Stimulated activated CD4-positive, alpha-beta T cell treated with anti-CD3 and anti-CD28 coated beads, Interleukin-2, amount 100 ng/mL, for 4 hours (primary cell): ENCODE measurements at places on chromosomes 6 and 20.

DNA sequence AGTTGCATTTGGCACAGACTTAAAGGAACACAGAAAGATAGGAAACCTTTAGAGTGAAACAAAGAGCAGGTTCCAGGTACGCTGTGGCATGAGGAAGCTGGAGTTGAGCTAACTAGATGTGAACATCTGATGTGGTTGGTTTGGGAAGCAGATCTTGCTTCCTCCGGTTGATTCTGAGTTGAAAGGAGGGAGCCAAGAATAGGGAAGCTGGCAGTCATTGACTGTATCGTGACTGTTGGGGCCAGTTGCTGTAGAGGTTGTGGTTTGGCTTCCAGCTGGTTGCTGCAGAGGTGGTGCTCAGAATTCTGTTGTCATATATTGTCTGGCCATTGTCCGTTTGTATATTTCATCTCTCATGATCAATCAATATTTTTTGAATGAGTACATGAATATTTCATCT lies 325.9 kb downstream of the PLCB1 start:
- no peak for DNase-seq

GRCh38 chr6:159099276-159099675 lies 54.5 kb upstream of the TAGAP start:
- DNase-seq: no peak

- no peak for DNase-seq
These were observed 37.8 kb upstream of the EYA4 start for GRCh38 chr6:133203344-133203697.

DNA sequence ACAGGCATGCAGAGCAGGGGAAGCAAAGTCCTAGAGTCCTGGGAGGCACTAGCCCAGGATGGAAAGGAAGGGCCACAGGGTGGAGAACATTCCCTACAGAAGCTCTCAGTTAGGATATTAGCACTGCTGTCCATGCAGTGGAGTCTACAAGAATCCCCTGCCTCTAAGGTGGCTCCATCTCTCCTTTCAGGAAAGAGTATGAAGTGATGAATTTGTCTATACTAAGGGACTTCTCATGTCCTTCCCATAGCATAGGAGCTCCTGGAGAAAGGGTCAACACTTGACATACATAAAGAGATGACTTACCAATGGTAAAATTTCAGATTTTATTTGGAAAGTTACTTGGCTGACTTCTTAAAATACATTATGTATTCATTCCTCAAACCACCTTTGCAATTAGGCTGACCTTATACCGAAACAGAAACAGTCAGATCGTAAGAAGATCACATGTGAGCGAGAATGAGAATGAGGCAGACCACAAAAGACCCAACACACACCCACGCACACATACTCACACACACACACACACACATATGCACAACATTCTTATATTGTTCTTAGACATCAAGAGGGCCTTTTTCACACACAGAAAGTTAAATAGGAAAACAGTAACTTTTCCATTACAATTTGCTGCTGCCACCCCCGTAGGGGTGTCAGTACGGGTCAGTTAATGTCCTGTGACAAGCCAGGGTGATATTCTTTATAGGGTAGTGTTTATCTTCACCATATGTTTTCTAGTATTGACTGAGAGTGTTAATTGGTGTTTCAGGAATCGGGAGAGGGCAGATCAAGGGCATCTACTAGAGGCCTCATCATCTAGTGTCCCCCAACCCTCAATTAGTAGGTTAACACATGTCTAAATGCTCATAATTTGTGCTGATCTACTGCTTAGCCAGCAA lies 159.4 kb downstream of the FAXC start:
- DNase-seq: no peak

- DNase-seq: no peak
These were observed 29.6 kb upstream of the SENP6 start for GRCh38 chr6:75572072-75572471.

DNA sequence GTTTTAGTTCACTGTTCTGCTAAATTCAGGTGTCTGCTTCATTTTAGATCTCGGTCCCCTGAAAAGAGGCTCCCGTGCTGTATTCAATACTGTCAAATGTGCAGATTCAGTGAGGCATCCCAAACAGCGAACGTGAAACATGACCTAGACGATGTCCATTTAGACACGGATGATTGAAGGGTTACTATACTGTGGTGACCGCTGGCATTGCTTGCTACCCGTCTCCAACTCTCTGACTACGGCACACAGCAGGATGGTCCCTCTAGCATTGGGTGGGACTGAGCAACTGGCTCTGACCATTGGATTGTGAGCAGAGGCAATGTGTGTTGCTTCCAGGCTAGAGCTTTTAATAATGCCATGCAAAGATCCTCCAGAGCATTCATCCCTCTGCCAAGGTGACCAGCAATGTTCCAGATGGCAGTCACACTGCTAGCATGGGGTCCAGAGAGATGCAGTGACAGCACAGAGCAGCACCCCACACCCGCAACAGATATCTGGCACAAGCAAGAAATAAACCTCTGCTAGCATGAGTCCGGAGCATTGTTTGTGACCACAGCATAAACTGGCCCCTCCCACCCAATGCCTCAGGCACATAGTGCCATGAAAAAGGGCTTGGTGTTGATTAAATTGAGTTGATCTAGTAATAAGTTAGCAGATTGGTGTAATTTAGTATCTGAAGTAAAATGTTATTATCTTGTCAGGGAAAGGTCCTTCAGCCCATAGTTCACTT lies 9.0 kb downstream of the METTL24 start:
- no peak for DNase-seq

- DNase-seq: no peak
These were observed 5.4 kb upstream of the DUSP22 start for GRCh38 chr6:286681-287488.

DNA sequence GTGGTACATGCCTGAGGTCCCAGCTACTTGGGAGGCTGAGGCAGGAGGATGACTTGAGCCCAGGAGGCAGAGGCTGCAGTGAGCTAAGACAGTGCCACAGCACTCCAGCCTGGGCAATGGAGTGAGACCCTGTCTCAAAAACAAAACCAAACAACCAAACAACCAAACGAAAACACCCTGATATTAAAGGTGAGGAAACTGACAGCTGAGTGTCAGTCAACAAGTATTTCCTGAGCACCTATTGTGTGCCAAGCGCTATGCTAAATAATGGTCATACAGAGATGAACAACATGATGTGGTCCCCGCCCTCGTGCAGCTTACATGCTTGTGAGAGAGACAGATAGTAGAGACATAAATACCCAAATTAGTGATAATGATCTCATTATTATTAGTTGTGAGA lies 1.9 kb upstream of the TULP1 start:
- no peak for DNase-seq

- no peak for DNase-seq
These were observed 224.2 kb downstream of the CLIC5 start for GRCh38 chr6:45791211-45792168.

DNA sequence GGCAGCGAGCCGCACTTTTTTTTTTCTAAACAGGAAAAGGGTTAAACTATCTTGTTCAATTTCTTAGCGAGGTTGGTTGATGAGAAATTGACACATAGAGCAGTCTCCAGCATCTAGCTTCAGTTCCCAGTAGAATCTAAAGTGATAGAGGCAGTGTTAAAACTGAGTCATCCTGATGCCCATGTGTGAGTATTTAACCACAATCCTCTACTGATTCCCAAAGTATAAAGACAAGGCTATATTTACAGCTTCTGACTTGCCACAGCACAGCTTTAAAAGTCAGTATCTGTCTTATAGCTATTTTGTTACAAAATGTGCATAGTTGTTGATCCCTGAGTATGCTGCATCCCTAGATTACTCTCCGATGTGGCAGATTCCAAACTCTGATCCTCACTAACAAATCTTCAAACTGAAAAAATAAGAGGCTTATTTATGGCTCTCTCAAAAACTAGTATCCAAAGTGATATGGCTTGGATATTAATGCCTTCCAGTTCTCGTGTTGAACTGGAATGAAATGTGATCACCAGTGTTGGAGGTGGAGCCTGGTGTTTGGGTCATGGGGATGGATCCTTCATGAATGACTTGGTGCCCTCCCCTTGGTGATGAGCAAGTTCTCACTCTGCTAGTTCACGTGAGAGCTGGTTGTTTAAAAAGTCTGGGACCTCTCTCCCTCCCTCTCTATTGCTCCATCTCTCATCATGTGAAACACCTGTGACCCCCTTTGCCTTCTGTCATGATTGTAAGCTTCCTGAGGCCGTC lies 13.1 kb upstream of the POPDC3 start:
- no peak for DNase-seq

DNA sequence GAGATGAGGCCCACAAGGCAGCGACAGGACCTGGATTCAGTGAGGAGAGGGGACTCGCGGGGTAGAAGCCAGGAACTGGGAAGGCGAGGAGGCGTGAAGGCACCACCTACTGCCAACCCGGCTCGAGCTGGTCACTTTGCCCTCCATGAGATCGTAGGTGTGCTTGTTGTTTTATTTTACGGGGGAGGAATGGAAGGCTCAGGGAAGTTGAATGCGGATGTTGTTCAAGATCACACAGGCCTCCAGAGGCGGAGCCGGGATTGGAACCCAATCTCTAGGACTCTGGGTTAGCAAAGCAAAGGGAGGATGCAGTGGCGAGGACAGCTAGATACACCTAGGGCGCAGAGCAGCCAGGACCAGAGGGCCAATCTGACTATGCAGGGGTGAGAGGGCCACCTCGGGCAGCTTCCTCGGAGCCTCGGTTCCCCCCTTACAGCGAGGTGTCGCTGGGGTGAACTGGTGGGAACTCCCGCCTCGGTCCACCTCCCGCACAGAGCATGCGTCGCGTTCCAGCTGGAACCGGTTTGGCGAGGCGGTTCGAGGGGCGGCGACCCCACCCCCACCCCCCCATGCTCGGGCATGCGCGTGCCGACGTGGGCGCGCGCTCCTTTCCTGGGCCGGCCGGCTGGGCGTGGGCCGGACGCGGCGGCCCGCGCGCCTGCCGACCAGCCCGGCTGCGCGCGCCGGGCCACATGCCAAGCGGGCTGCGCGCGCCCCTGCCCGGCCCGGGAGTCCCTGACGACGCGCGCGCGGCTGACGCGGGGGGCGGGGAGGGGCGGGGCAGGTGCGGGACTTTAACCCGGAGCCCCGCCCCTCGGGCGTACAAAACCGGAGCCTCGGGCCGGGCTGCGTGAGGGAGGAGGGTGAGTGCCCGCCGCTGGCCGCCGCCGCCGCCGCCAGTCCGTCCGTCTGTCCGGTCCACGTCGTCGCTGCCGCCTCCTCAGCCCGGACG lies 80.4 kb upstream of the MYL9 start:
- peak; percentile 89 for DNase-seq

DNA sequence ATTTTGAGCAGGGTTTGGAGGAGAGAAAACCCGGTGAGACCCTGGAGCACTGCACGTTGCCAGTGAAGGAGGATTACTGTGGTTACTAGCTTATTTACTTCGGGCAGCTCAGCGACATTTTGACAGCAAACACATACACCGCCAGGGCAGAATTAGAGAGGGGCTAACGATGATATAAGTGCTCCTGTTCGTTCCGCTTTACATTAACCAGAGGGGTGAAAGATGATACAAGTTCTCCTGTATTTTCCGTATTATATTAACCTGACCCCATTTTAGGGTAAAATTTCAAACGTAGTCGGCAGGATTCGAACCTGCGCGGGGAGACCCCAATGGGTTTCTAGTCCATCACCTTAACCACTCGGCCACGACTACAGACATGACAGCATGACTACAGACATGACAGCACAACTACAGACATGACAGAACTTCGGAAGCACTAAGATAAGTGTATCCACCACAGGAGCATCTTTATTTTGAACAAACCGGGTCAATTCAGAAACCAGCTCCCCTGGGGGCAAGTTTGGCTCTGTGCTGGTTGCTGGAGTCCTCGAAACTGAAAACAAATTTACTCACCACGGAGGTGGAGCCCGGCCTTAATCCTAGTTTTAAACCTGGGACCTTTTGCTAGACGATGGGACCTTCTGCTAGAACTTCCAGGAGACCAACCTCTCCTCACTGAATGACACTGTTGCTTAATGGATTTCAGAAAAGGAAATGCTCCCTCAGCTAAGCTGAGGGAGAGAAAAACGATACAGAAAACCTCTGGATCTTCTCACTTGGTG lies 80.4 kb upstream of the ZNF184 start:
- no peak for DNase-seq
